ENCODE measurements at places on chromosomes 2 and 18.

- DNase-seq, result peak; percentile 88
These were observed 4.0 kb downstream of the LPIN1 start for GRCh38 chr2:11750422-11750821.

DNA sequence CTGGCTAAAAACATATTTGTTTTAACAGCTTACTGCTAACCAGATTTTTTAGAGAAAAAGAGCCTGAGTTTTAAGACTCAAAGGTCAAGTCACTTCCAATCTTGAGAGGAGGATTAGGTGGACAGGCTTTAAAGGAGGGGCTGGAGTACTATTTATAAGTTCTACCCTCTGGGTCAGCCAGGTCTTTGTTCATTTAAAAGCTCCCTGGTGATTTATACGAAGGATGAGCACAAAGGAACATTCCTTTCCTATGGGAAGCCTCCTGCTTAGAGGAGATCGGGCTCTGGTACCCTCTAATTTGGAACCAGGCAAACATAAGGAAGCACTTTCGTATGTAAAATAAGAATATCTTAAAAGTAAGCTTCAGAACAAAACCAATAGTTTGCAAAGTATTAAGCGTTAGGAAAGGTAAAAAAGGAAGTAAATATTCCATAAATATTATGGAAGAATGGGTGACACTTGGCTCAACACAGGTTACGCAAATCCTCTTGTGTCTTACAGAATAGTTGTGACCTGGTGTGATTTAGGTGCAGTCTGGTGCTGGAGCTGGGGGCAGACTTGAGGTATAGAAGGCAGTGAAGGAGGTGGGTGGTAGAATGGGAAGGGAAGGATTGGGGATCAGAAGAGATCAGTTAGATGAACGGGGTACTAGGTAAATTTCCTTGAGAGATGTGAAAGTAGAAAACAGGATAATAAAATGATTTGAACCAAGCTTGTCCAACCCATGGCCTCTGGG is 35.6 kb downstream of the PDE6D start:
- DNase-seq, result no peak

DNA sequence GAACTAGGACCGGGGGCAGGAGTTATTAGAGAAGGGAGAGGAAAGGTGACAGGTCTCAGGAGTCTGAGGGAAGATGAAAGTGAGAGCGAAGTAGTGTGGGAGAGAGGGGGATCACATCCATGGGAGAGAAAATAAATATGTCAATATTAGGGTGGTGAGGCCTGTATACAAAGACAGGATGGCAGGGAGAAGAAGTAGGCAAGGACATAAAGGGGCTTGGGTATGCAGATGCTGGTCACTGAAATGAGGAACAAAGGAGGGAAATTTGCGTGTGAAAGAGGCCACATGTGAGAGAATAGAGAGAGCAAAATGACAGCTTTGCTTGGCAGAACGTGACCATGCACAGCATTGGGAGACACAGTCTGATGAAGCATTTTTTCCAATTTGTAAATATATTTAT is 13.6 kb downstream of the METAP1D start:
- no peak for DNase-seq

DNA sequence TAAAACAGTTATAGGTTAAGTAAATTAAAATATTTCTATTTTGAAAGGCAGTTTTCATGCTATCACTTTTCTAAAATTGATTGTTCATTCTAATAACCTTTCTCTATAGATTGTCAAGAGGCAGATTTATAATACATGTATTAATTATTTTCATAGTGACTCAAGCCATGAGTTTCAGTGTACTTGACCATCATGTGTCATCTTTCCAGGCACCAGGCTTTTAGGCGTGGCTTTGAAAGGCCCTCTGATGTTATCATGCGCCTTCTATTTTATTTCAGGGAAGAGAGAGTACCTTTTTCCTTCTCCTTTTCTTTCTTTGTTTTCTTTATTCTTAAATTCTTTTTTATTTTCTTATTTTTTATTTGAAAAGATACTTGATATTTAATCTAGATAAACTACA is 128.3 kb upstream of the ETAA1 start:
- no peak for DNase-seq

DNA sequence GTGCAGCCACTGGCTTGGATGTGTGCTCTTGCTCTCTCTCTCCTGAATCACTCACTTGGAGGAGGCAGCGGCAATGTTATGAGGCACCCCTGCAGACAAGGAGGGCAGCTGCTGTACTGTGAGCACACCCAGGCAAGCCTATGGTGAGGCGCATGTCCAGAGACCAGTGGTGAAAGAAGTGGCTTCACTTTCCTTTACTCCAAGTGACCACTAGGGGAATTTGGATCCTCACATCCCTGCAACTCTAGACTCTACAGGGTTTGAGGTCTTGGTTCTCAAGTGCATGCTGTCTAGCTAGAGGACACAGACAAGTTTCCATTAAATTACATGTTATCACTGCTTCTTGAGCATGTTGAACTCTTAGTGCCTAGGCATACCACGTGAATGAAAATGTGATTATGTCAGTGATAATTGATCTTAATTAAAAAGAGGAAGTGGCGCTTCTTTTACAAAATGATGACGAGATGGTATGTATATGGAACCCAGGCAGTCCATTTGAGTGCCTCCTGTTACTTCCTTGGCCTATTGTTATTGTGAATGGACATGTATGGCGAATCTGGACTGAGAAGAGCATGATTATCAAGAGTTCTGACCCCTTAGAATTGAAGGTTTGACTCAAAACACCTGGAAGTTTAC is 181.0 kb upstream of the CDH2 start:
- DNase-seq, result no peak

DNA sequence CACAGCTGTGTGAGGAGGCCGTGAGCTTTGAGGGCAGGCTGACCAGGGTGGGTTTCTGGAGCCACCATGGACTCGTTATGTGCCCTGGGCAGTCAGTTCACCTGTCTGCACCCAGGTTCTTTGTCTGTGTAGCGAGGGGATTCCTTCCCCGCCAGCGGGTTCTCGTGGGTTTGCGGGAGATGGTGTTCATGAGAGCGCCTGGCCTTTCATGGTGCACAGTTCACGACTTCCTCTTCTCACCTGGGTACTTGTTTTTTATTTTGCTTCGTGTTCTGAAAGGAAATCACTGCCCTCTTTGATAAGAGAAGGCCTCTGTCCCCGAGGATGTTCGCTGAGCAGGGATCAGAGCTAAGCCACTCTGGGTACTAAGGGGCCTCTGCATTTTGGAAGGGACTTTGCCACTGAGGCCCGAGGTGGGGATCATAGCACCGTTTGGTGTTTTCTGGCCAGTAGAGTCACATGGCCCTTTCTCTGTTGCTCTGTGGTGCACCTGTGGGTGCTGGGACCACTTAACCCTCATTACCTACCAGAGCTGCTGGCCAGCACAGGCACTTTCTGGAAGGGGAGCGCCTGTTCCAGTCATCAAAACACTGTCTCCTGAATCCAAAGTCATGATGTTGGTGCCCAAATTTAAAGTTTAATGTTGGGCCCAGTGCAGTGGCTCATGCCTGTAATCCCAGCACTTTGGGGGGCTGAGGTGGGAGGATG is 78.5 kb downstream of the LDLRAD4 start:
- DNase-seq, result no peak

- no peak for DNase-seq
These were observed 91.3 kb upstream of the CCDC141 start for GRCh38 chr2:179141206-179141605.

- no peak for DNase-seq
These were observed 966.3 kb upstream of the POU3F3 start for GRCh38 chr2:103887625-103888024.

- no peak for DNase-seq
These were observed 210.9 kb upstream of the SMAD7 start for GRCh38 chr18:49161627-49162026.

- no peak for DNase-seq
These were observed 56.6 kb upstream of the TLK1 start for GRCh38 chr2:171217330-171217729.

DNA sequence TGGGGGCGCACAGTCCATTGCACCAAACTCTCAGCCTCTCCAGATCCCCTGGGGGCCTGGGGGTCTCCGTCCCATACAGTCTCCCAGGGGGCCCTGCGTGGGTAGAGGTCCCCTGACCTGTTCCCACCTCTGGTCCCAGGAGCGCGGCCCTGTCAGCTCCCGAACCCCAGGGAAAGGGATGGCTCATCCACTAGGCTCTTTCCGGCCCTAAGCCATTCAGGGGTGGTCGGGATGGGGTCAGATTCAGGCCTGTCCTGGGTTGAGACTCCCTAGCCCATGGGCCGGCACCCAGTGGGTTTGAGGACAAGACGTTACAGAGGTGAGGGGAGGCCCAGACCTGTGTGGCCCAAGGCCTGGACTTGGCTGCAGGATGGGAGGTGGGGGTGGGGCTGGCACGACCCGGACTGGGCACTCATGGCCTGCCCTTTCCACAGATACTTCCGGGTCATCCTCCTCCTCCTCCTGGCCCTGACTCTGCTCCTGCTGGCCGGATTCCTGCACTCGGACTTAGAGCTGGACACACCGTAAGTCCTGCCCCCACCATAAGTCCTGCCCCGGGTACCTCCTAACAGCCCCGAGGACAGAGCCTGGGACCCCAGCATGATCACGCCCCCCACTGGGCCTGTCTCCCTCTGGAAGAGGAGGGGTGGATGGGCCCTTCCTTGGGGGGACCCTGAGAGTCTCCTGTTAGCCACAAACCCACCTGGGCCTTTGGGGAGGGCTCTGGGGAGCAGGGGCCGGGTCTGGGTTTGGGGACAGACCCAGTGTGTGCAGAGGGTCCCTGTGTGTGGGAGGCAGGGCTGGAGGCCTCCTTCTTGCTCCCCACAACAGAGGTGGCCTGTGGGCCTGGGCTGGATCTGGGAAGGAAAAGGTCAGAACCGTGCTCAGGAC is 10.1 kb upstream of the NEU4 start:
- no peak for DNase-seq

GRCh38 chr2:46490521-46491141 is 11.3 kb downstream of the TMEM247 start:
- no peak for DNase-seq

DNA sequence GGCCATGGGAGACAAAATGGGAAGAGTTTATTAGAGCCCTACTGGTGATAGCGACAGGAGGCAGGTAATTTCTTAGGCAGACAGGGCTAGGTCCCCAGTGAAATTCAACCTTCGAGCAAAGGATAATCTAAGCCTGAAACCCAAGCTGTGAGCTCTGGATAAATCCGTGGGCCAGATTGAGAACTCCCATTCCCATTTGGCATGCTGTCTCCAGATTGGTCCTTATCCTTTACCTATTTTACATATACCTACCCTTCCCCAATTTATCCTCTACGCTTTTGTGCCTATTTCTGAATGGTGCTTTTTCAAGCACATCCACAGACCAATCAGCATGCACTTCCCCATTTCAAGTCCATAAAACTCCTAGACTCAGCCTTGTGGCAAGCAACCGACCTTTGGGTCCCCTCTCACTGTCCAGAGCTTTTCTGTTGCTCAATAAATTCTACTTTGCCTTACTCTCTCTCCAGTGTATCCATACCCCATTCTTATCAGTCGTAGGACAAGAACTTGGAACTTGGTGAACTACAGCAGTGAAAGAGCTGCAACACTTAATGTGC is 268.0 kb downstream of the MYCN start:
- DNase-seq, result no peak

GRCh38 chr18:54223568-54224241 is 764 bp downstream of the MBD2 start:
- peak; percentile 62 for DNase-seq

DNA sequence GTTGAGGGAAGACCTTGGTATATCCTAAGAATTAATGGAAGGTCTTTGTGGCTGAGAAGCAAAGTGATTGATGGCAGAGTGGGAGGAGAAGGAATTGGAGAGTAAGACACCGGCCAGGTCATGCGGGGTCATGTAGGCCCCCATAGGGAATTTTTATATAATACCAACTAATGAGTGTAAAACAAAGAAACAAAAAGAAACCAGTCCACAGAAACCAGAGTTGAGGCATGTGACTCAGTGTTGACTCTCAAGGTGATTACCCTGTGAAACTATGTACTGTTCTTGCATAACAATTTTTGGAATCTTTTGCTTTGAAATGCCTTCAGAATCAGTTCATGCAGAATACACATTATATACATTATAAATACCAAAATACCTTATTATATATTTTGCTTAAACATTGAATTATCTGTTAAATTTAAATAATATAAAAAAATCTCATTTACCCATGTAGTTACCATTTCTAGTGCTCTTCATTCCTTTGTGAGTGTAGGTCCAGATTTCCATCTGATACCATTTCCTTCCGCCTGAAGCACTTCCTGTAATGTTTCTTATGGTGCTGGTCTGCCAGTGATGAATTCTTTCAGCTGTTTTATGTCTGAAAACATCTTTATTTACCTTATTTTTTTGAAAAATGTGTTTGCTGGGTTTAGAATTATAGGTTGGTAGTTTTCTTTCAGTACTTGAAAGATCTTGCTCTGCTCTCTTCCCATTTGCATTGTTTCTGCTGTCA is 8.6 kb downstream of the CLIP4 start:
- no peak for DNase-seq

DNA sequence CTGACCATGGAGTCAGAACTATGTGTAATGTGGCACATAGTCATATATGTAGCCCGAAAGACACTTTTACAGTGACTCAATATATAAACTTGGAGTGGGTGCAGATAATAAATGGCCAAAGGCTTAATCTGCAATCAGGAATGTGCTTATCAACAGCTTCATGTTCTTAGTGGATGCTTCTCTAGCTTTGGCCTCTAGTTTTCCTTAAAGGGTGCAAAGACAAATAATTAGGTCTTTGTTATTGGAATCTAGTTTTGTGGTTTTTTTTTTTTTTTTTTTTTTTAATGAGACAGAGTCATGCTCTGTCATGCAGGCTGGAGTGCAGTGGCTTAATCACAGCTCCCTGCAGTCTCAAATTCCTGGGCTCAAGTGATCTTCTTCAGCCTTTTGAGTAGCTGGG is 625.6 kb downstream of the EPHA4 start:
- no peak for DNase-seq

DNA sequence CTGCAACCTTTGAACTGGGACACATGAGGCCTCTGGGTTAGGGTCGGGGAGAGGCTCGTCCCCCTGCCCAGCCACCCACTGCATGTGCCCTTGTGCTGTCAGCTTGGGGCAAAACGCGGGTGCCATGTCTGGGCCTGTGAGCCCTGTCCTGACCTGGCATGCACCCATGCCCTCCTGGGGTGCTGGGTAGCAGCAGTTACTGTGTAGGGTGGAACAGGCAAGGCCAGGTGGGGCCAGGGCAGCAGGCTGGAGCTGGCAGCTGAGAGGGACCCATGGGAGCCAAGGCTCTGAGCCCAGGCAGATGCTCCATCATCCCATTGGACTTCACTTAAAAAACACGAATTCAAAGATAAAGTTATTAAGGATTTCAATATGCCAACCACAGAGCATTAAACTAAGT is 133.8 kb upstream of the REV1 start:
- no peak for DNase-seq

- DNase-seq, result no peak
These were observed 22.2 kb downstream of the MCFD2 start for GRCh38 chr2:46893269-46893939.

GRCh38 chr2:47025969-47026610 is 110.5 kb upstream of the MCFD2 start:
- DNase-seq, result no peak
